ENCODE measurements at places on chromosomes 12 and 14. TPM values are rescaled to one million over a fixed set of nuclear protein-coding genes. Genes with fewer than 3 reads are reported as not detected.

TAS2R8 gene
- not detected for total RNA-seq

SSPN gene
- 42.7 TPM for total RNA-seq

IQSEC3 gene
- total RNA-seq: 1.1 TPM

SNX6 gene
- 70.9 TPM for total RNA-seq

HAL gene
- total RNA-seq: 1.0 TPM

FGD4 gene
- 31.5 TPM for total RNA-seq

HOXC12 gene
- not detected for total RNA-seq

ENDOU gene
- total RNA-seq: 0.31 TPM

SLC6A13 gene
- not detected for total RNA-seq

NTF3 gene
- 1.4 TPM for total RNA-seq

ASIC1 gene
- total RNA-seq: 9.9 TPM

ANKRD33 gene
- 0.46 TPM for total RNA-seq

RBM19 gene
- 22.5 TPM for total RNA-seq

CACNA1C gene
- 89.4 TPM for total RNA-seq

FBRSL1 gene
- total RNA-seq: 54.7 TPM

CYP27B1 gene
- total RNA-seq: 2.1 TPM

PLXNC1 gene
- total RNA-seq: 13.2 TPM

STAB2 gene
- 0.85 TPM for total RNA-seq

PDZRN4 gene
- 0.78 TPM for total RNA-seq

CPNE6 gene
- not detected for total RNA-seq

KRT2 gene
- not detected for total RNA-seq

AQP2 gene
- total RNA-seq: not detected

CLECL1 gene
- total RNA-seq: 0.64 TPM
